ENCODE measurements at places on chromosomes 1 and 21.
A peak's percentile ranks its signal among the peaks of the same experiment; 100 is the strongest.

- DNase-seq = peak; percentile 77
Observed at GRCh38 chr1:14413819-14414490, 184.5 kb upstream of the KAZN start.

DNA sequence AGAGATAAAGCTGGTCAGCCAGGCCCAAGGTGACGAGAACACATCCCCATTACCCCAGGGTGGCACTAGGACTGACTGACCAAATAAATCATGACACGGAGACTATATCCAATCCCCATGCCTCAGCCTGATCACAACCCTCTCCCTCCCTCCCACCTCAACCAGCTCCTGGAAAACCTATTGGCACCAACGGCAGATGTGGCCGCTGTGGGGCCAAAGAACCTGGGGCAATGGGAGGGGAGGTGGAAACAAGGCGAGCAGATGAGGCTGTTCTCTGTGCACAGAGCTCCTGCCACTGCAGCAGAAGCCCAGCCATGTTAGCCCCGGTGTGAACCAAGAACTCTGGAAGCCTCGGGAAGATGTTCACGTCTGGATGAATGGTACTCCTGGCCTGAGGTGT is 77.6 kb downstream of the CD247 start:
- DNase-seq = no peak

DNA sequence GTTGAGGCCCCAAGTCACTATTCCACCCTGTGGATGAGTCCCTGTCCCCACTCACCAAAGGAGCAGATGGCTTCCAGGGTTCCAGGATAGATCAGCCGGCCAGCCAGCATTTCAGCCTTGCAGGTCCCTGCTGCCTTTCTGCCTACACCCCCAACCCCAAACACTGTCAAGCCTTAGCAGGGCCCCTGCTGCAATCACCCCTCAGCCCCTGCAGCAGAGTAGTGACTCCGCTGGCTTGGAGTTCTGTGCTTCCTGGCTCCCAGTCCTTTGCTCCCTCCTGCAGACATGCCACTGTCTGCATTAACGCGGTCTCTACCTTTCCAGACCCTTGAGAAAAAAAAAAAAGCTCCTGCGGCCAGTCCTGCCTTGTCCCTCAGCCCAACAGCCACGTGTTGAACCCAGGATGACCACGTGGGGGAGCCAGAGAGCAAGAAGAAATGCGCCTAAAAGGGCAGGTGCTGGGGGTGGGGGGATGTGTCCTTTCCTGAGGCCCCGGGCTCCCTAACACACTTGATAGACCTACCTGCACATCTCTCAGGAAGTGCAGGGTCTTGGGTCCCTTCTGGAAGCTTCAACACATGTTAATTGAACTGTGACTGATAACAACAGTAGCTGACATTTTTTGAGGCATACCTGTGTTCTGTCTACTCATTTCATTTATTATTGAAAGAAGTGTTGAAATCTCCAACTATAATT is 37.4 kb downstream of the RASSF5 start:
- DNase-seq = peak; percentile 54

DNA sequence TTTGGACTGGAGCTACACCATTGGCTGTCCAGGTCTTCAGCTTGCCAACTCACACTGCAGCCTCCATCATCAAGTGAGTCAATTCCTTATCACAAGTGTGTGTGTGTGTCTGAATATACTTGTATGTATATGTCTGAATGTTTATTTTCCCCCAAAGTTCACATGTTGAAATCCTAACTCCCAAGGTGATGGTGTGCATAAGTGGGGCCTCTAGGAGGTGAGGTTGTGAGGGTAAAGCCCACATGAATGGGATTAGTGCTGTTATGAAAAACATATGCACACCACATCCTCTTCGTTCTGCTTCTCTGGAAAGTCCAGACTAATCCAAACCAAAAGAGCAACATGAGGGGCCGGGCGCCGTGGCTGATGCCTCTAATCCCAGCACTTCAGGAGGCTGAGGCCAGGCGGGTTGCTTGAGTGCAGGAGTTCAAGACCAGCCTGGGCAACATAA is 48.7 kb upstream of the LBR start:
- no peak for DNase-seq

GRCh38 chr1:230286166-230286889 is 139.8 kb downstream of the PGBD5 start:
- DNase-seq = no peak

DNA sequence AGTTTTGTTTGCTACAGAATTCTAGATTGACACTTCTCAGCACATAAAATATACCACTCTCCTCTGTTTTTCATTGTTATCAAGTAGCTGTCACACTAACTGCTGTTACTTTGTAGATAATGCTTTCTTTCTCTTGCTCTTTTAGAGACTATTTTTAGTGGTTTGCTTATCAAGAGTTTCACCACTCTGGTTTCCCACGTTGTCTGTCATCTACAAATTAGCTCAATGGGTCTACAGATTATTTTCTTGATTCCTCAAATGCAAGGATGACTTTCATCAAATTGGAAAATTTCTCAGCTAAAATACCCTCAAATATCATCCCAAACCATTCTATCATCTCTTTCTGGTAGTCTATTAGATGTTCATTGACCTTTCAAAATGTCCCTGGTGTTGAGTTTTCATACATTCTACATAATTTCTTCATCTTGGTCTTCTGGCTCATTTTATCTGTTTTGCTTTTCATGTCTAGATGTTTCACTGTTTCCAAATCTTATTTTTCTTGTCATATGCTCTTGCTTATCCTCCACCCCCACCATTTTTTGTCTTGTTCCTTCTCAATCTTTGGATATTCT is 122.5 kb downstream of the TRIM33 start:
- DNase-seq = no peak

DNA sequence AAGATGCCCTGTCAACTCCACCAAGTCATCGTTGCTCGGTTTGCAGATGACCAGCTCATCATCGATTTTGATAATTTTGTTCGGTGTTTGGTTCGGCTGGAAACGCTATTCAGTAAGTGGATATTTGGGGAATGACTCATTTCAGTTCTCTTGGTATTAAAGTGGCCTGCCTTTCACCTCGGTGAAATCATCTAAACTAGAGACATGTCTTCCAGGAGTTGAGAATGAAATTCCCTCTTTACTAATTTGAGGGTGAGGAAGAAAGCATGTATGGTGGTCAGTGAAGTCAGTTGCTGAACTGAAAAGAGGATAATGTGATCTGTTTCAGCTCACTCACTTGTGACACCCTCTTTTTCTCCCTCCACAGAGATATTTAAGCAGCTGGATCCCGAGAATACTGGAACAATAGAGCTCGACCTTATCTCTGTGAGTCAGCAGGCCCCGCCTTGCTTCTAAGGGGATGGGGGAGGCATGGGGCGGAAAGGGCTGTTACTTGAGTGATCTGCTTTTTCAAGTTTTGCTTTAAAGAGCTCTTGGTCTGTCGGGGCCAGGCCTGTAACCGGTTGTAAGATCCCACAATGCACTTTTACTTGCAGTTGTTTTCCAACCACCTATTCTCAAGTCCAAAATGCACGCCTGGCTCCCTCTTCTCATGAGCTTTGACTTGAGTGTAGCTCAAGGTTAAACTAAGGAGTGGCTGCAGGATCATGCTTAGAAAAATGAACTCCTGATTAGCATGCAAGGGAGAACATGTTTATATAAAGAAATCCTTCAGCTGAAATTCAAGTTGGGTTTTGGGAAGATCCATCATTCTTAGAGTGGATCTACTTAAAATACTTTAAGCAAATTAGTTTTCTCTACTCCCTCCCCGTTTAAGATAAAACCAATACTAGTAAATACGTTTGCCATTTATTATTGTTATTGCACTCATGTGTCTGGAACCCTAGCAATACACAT is 59.8 kb downstream of the CAPN2 start:
- peak; percentile 66 for DNase-seq

DNA sequence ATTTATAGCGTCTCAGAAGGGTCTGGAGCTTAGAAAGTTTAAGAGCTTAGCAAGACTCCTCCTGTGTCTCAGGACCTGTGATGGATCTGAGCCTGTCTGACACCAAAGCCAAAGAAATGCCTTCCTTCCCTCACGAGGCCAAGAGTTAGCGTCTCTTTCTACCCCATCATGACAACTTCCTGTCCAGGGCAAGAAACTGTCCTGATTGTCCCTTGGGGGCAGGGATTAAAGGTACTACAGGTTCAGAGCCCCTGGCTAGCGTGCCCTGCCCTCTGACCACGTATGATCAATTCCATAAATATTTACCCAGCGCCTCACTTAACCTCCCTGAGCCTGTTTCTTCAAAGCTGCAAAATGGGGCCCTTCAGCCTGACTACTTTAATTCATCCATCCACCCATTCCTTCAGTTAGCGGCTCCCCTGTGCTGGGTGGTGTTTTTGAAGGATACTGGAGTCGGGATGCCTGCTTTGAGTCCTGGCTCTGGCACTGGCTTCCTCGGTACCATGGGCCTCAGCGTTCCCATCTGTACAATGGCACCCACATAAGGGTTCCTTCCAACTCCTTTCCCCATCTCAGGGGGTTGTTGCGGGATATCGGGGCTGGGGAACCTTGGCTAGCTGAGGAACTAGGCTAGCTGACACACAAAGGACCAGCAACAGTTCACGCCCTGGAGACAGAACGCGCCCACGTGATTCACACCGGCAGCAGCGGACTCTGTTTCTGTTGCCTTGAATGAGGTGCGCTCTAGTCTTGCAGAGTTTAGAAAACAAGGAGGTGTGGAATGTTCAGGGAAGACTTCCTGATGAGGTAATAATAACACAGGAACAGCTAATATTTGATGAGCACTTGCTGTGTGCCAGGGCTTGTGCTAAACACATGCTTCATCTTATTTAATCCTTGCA is 23.0 kb upstream of the EPHA2 start:
- no peak for DNase-seq

DNA sequence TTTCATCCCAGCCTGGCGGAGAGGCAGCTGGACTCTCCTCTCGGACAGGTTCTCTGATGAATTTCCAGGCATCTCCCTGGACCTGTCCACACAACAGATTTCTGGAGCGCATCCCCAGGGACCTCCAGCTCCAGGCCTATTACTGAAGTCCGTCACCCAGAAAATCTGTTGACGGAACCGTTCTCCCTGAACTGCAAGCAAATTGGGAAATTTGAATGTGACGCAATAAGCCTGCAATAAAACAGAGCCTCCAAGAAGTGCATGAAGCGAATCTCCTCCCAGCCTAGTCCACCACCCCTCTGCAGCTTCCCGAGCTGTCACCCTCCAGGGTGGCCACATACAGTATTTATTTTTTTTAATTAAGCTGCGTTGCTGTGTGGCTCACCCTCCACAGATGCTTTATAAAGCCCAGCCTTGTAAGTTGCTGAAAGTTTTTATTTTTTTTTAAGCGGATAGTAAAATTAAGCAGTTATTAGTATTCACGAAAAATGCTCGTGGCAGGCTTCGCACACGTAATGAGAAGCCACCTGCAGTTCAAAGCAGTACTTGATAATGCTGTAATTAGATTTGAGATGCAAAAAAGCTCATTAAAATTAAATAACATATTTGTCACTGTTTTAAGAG is 173.3 kb downstream of the CAMTA1 start:
- peak; percentile 33 for DNase-seq

DNA sequence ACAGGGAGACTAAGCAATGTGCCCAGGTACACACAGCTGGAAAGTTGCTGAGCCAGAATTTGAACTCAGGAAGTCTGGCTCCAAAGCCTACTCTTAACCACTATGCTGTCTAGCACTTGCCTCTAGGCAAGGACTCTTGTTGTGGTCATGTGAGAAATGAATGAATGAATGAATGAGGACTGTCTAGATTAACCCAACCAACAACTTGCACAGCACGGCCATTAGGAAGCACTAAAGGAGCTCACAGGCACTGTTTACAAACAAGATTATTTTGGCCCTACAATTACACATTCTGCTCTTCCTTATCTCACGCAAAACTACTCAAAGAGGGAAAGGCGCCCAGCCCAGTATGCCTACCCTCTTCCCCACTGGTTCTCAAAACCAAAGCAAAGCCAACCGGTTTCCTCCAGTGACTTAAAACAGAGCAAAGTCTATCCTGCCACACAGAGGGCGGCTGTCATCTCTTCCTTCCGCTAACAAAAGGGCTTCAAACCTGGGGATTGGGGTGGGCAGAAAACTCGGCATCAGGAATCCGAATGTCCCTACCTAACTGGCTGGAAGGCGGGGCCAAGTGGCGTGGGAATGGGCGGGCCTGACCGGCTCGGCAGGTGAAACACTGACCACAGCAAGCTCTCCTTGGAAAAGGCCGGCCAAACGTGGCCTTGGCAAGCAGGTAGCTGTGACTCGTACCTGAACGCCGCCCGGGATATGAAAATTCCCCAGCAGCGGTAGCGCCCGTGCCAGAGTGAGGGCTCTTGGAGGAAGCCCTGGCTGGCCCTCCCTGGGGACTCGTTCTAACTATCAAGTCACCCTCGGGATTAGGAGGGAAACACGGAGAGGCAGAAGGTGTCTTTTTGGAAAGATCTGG is 948 bp downstream of the STK40 start:
- peak; percentile 9 for DNase-seq

- no peak for DNase-seq
Observed at GRCh38 chr1:7474143-7474490, 297.0 kb upstream of the VAMP3 start.

GRCh38 chr21:26408511-26408910 is 164.6 kb downstream of the CYYR1 start:
- peak; percentile 73 for DNase-seq

GRCh38 chr1:25862785-25863485 is 3.7 kb upstream of the AUNIP start:
- no peak for DNase-seq

GRCh38 chr1:59025201-59025600 is 241.4 kb upstream of the JUN start:
- peak; percentile 57 for DNase-seq

DNA sequence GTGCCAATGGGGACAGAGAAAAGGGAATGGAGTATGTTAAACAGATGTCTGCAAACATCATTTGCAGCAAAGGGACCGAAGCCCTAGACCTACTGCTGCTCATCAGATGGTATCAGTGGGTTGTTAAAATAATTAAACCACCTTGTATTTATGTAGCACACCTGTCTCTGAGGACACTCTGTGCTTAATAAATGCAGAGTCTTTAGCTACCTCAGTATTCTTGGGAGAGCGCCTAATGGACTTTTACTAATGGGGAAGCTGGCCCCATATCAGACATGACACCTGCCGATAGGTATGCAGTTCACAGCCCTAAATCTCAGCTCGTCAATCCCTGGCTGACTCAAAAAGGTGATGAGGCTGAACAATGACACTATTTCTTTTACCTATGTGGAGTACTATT is 54.4 kb downstream of the SYT6 start:
- no peak for DNase-seq

- DNase-seq = peak; percentile 5
Observed at GRCh38 chr1:207051191-207051943, at the start of gene YOD1. TSS of gene YOD1 (minus strand) at chr1:207051208. CDS start at chr1:207051030, 178 bp downstream.

- DNase-seq = no peak
Observed at GRCh38 chr1:59432531-59433439, 135.9 kb downstream of the FGGY start.

DNA sequence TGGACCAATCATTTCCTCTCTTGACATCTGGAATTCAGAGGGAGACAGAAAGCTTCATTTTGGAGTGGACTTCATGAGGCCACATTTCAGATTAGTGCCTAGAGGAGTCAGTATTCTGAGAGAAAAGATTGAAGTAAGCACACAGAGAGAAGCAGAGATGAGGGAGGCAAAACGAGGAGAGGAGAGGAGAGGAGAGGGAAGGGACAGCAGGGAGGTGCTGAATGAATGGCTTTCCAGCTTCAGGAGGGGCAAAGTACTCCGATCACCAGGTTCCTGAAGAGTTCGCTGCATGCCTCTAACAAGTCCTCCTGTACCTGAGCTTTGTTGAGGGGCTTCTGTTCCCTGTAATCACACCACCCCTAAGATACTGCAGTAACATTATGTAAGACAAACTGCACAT is 76.0 kb downstream of the NRIP1 start:
- no peak for DNase-seq
